CD4-positive, alpha-beta T cell treated with Interleukin-2 at 100 ng/mL for 4 hours (primary cell): ENCODE measurements at places on chromosomes 2 and 18.

DNA sequence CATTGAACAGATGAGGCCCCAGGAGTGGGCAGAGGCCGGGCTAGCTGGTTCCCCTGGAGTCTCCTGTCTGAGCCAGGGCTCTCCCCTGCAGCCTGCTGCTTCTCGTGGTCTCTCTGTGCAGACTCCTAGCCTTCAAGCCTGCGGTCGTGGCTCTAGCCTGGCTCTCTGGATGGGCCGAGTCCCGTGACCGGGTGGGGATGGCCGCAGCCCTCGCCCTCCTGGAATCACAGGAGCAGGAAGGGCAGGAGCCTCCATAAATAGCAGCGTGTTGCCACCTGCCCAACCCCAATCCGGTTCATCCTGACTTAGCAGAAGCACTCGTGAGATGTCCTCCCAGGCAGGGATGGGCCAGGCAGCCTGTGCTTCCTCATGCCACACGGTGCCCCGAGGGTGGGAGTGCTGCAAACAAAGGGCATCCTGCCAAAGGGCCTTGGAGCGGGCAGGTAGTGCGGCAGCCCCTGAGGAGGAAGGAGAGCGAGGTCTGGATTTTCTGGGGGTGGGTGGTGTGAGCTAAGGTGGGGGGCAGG lies 43.9 kb downstream of the FOSL2 start:
- no peak for DNase-seq

DNA sequence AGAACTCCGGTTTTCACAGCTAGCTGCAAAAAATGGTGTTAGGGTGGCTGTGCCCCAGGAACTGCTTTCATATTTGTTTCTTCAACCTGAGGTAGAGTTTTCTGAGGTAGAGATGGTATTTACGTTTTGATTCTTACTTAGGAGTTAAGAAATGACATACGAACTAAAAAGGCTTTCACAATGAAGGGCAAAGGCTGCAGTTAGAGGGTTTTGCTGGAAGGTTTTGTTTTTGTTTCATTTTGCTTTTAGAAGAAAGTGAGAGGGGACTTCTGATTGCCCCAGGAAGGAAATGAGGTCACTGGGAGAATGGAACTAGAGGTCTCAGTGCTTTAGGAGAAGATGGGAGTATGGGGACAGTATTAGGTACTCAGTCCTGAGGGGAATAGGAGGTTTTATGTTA lies 15.5 kb downstream of the CDCA7 start:
- DNase-seq: peak; percentile 5

- DNase-seq: no peak
Measured at GRCh38 chr18:9947248-9947647, 33.4 kb downstream of the VAPA start.

GRCh38 chr2:43230951-43231827 lies 4.8 kb upstream of the ZFP36L2 start:
- DNase-seq: no peak

- peak; percentile 31 for DNase-seq
Measured at GRCh38 chr2:55052129-55053061, 2.1 kb upstream of the RTN4 start.

DNA sequence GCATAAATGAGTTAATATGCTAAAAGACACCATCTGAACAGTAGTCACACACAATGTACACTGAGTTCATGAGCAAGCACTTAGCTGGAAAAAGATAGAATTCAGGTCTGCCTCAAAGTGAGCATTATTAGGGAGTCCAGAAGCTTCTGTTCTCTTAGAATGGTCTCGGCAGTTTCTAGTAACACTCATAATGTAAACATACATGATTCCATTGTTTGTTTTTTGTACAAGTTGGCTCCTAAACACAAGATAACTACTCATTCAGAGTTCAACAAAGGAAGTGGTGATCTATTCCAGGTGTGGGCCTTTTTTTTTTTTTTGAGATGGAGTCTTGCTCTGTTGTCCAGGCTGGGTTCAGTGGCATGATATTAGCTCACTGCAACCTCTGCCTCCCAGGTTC lies 66.2 kb downstream of the ESCO1 start:
- no peak for DNase-seq

DNA sequence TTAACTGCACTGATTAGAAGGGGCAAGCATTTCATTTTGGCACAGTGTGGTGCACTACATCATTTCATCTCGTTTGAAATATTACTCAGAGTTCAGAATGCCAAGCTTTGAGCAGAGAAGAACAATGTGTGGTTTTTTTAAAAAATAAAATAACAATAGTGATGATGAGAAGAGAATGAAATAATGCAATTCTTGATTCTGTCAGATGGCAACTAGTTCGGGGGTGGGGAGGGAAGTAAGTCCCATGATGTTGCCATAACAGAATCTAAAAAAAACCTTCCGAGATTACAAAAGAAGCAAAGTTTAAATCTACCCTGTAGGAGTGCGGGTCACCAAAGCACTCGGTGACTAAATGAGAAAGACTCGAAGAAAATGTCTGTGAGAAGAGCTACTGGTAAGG lies 490.4 kb downstream of the NR4A2 start:
- no peak for DNase-seq

- no peak for DNase-seq
Measured at GRCh38 chr2:198161151-198161550, 356.8 kb downstream of the PLCL1 start.

DNA sequence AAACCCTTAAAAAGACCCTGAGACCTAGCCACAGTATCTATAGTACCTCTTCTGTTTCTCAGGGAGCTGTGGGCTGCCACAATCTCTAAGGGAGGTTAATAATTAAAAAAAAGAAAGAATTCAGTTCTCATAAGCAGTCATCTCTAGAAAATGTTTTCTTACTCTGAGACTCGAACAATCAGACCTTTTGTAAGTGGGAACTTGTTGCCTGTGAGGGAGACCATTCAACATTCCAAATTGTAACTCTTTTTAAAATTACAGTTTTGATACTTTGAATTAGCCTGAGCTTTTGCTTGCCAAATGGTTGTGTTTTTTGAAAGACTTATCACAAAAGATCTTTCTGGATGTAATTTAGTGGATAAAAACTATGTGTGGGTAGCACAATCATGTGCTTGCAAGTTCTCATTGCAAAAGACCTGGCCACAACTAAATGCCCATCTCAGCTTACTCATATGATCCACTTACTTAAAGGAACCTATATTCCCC lies 33.3 kb downstream of the IL1R2 start:
- DNase-seq: no peak

DNA sequence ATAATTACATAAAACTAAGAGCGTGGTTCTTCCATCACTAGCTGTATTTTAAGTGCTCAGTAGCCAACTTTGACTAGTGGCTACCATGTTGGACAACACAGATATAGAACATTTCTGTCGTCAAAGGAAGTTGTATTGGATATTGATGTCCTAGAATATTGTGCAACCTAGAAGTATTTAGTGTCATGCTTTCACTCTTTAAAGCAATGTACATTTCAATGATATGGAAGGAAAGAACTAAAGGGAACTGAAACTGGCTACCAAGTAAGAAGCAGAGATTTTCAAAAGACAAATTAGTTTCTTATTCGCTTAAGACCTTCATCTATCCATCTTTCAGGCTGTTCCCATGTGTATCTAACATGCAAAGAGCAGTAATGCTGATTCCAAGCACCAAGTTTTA lies 85.4 kb upstream of the EML6 start:
- no peak for DNase-seq

DNA sequence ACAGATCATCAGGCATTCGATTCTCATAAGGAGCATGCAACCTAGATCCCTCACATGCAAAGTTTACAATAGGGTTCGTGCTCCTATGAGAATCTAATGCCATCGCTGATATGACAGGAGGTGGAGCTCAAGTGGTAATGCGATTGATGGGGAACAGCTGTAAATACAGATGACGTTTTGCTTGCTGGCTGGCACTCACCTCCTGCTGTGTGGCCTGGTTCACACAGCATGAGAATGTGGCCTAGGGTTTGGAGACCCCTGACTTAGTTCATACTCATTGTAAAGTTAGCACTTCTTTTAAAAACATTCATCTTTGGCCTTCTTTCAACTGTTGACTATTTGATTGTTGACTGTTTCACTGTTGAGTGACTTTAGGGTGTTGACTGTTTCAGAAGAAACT lies 8.7 kb upstream of the CHMP1B start:
- DNase-seq: no peak

GRCh38 chr2:21083482-21083881 lies 39.6 kb upstream of the APOB start:
- DNase-seq: no peak

DNA sequence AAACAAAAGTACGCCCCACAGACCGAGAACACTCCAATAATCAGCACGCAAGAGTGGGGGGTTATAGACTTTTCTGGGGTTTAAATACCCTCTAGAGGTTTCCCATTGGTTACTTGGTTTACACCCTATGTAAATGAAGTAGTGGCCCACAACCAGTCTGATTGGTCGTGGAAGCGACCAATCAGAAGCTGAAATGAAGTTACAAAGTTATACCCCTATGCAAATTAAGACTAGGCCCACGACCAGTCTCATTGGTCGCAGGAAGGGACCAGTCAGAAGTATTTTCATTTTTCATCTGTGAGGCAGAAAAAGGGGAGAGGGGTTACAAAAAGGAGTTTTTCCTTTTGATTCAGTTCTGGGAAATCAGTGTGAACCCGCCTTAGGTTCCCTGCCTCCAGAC lies 55.3 kb upstream of the YWHAQ start:
- DNase-seq: no peak

DNA sequence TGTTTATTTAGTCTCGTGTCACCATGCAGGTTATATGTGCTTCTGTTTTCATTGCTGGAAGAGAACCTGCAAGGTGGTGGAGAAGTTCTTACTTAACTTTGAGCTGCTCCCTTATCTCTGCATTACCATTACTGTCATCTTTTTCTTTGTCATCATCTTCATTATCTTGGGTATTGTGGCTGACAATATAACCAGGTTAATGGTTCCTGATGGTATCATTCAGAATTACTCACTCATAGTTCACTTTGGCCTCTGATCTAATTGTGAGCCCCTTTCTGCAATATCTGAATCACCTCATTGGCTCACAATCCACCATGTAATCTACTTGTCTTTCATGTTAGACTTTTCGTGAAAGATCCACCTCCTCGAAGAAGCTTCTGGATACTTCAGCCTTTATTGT lies 5.0 kb downstream of the CD28 start:
- peak; percentile 75 for DNase-seq

DNA sequence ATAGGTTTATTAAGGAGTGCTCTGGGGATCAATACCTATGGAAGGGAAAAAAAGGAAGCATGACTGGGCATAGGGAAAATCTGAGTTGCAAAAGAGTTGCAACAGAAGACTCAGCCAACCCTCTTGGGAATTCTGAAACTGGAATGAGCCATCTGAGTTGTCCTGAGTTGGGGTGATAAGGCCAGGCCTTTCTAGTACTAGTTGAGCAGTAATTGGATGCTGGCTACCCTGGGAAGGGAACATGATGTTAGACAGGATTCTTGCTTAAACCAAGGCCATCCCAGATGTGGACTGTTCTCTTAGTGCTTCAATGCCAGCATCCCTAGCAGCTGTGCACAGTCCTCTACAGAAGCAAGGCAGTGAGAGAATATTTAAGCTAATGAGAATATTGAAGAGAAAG lies 348.8 kb upstream of the GULP1 start:
- DNase-seq: no peak

DNA sequence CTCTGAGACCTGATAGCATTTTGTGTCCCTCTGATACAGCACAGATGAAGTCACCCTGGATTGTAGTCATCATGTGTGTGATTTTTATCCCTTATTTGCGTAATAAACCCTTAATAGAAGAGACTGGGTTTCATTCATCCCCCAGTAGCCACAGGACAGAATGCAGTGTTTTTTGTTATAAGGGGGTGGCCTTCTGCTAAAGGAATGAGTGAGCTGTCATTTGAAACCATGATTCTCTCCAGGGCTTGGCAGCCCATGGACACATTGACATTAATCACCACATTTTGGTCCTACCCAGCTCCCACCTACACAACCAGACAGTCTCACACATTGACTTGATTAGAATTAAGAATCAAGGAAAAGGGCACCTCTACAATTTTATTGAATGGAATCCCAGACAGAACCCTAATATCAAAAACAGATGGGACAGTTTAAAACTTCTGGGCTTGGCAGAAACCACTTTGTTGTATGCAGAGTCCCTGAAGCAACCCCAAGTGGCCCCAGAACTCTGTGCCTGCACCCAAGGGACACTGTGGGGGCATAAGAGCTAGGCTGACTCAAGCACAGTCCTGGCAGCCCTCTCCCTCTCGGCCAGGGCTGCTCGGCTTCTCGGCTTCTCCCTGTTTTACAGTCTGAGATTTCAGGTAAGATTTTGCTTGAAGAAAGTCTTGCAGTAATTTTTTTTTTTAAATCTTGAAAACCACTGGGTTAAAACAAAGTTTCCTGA lies 254.0 kb upstream of the SLC14A2 start:
- no peak for DNase-seq

DNA sequence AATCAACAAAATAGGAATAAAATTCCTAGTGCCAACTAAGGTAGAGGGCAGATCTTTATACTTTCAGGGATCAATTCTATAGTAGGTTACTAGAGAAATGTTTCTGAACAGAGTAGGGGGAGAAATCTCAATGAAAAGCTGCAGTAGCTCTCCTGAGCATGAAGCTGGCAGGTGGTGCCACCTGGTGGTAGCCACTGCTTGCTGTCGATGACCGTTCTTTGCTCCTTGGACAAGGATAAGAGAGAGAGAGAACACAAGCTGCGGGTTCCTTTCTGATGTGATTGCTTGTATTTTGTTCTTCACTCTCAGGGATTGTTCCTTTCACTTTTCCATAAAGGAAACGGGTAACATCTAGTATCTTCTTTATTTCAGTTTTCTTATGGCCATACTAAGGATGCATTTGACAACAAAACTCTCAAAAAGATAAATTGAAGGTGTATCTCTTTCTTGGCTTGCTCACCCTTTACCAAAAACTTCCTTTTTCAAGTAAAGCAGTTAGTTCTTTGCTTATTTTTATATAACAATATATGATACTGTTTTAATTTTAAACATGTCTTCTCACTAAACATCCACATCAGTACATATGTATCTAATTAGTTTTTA lies 18.6 kb upstream of the MRPL19 start:
- DNase-seq: peak; percentile 44

DNA sequence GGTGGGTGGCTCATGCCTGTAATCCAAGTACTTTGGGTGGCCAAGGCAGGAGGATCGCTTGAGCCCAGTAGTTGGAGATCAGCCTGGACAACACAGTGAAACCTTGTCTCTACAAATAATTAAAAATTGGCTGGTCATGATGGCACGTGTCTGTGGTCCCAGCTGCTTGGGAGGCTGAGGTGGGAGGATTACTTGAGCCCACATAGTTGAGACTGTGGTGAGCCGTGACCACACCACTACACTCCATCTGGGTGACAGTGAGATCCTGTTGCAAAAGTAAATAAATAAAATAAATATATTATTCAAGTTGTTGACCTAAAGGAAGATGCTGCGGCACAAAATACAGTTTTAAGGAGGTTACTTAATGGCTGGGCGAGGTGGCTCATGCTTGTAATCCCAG lies 72.7 kb downstream of the LAMA3 start:
- no peak for DNase-seq

GRCh38 chr2:24046930-24047702 lies at the start of gene WDCP:
Gene WDCP, minus strand, starts transcription at chr2:24047391. Its CDS starts 7,897 bp downstream, at chr2:24039494.
- peak; percentile 96 for DNase-seq

GRCh38 chr18:8121942-8122480 lies 487.2 kb upstream of the RAB12 start:
- DNase-seq: no peak

GRCh38 chr2:45974056-45974455 lies 322.6 kb downstream of the PRKCE start:
- no peak for DNase-seq

GRCh38 chr2:61733563-61733962 lies 120.3 kb downstream of the FAM161A start:
- no peak for DNase-seq

GRCh38 chr18:7325126-7325430 lies 94.2 kb downstream of the LRRC30 start:
- no peak for DNase-seq

GRCh38 chr2:150383587-150383986 lies 103.9 kb downstream of the RND3 start:
- no peak for DNase-seq

GRCh38 chr2:45698554-45698953 lies 47.1 kb downstream of the PRKCE start:
- DNase-seq: no peak
